ENCODE measurements at places on chromosomes 1 and 21.

DNA sequence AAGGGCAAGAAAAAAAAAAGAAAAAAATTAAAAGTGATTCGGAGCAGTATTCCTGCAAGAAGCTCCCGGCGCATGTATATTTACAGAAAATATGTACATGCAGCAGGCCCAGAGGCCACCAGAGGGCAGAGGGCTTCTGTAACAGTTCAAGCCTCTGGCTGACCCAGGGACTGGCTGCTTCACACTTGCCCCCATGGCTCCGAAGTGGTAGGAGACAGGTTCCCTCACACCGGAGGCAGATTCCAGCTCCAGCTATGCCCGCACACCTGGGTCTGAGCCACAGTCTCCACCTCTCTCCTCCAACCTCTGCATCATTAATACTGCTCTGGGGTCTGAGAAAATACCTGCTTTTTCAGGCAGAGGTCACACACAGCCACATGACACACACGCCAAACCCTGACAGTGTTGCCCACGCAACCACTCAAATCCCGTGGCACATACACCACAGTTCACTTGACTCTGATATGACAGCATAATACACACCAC, 2.2 kb upstream of the ARHGAP30 start:
- peak; percentile 34 for DNase-seq

DNA sequence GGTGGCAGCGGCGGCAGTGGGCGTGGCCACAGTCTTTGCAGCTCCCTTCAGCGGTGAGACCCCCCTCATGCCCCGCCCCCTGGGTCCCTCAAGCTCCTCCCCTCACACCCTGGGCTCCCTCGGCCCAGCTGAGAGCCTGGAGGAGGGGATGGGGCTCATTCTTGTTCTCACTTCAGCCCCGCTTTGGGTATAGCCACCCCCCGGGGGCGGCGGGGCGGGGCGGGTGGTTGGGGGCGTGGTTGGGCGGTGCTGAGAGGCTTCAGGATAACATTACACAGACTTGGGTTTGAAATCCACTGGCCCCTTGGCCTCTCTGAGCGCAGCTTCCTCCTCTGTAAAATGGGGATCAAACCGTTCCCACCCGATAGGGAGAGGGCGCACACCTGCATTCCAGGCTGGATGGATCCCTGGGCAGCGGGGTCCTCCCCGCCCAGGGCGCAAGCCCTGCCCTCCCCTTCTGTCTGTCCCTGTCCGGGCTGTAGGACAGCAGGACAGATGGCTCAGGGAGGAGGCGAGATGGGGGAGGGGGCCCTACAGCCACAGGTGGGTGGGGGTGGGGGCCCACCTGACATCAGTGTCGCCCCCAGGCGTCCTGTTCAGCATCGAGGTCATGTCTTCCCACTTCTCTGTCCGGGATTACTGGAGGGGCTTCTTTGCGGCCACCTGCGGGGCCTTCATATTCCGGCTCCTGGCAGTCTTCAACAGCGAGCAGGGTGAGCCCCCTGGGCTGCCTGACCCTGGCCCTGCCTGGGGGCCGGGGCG, 5.1 kb downstream of the CLCNKA start:
- no peak for DNase-seq

DNA sequence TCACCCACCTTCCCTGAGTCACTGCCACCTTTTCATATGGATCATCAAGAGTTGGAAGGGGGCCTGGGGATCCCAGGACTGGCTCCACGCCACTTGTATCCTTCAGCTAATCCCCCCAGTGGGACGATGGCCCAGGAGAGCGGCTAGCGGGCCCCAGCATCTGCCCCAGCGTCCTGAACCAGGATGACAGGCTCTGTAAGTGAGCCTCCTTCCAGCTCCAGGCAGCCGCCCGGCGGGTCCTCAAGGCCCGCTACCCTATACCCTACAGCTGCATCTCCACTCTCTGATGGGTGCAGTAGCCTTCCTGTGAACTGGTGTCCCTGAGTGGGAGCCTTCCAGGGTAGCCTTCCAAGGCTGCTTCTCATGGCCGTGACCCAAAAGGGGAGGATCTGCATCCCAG, 183.1 kb downstream of the ATG4C start:
- no peak for DNase-seq

DNA sequence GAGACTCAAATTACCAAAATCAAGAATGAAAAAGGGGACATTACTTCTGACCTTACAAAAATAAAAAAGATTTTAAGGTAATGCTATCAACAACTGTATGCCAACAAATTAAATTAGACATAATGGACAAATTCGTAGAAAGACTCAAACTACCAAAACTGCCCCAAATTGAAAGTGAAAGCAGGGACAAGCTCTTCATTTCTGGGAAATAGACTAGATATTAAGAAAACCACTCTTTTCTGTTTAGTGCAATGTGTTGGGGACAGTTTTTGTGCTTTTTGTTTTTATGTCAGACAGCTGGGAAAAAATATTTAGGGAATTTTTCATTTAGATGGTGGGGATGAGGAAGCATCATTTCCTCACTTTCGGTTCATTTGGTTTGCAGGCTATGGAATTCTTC, 4.9 kb upstream of the GBP1 start:
- DNase-seq, result no peak

GRCh38 chr1:37404711-37405110, 69.7 kb upstream of the ZC3H12A start:
- no peak for DNase-seq

- no peak for DNase-seq
Observed at GRCh38 chr1:211551638-211552460, 27.1 kb downstream of the SLC30A1 start.

DNA sequence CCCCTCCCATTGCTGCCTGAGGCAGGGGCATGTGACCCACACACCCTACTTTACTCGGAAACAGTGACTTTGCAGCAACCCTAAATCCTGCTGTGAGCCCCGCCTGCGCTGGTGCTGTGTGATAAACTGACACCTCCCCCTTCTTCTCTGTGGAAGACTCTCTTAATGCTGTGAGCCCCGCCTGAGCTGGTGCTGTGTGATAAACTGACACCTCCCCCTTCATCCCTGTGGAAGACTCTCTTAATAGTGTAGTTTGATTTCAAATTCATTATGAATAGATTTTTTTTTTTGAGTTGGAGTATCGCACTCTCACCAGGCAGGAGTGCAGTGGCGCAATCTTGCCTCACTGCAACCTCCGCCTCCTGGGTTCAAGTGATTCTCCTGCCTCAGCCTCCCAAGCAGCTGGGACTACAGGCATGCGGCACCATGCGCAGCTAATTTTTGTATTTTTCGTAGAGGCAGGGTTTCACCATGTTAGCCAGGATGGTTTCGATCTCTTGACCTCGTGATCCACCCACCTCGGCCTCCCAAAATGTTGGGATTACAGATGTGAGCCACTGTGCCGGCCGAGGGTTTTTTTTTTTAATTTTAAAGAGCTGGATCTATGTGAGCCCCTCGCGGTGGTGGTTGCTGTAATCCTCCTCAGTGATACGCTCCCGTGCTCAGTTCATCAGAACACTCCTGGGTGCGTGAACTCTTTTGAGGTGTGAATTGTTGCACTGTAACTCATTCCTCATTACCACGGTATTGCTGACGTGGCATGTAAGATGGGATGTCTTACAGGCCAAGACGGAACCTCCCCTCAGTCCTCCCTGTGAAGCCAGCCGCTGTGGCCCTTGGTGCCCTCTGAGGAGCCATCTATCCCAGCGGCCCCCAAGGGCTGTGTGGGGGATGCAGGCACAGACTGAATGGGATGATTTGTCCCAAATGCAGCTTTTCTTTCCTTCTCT, 60.3 kb downstream of the GALNT2 start:
- DNase-seq, result no peak

DNA sequence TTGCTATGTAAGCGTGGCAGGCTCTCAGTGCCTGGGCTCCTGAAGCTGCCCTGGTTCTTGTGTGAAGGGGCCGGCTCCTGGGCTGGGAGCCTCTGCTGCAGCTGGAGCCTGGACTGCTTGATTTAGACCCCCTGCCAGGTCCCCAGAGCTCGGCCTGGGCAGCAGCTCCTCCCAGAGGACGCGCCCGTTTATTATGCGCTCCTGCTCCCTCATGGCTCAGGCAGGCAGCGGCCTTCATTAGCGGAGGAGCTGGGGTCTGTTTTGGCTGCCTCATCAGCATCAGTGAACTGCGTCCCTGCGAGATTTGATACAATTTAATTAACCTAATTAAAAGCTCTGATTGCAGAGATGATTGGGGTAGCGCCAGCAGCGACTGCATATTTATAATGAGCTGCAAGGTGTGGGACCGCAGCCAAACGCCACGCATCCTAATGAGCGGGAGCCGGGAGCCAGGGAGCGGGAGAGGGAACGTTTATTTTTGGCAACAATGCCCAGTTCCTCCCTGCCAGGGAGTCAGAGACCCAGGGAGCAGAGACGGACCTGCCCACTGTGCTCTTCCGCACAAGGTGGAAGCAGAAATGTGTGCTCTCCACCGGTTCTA, 16.6 kb downstream of the UTP11 start:
- DNase-seq, result no peak

- no peak for DNase-seq
Observed at GRCh38 chr1:198472119-198472518, 68.4 kb downstream of the ATP6V1G3 start.

- no peak for DNase-seq
Observed at GRCh38 chr1:237799762-237800474, 90.8 kb downstream of the ZP4 start.

- no peak for DNase-seq
Observed at GRCh38 chr1:117079737-117080136, 19.6 kb downstream of the TTF2 start.

GRCh38 chr1:82297139-82297896, 496.6 kb downstream of the ADGRL2 start:
- no peak for DNase-seq

DNA sequence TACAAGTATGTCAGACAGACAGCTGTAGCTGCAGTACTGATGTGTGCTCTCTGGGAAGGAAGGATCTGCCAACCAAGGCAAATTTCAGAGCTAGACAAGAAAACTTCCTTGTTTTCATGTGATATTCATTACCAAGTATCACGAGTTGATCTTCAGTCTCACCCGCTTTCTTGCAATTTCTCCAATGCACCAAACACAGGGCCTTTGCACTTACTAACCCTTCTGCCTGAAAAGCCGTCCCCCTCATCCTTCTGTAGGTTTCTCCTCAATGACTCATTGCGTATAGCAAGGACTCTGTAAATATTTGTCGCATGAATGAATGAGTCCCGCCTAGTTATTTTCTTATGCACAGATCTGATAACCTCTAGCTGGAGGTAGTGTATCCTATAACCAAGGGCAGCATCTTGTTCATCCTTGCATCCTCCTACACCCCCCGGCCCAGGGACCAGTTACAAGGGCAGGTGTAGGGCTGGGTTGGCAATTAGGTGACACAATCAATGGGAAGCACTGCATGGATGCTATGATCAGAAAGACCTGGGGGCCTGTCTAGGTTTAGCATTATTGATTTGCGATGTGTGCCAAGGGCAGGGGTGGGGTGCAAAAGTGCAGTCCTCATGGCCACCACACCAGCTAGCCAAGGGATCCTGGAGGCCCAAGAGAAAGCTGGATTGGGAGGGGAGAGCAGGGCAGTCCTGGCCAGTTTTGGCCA, 51.4 kb upstream of the GPR157 start:
- DNase-seq, result no peak

- no peak for DNase-seq
Observed at GRCh38 chr1:54774820-54775498, 10.6 kb upstream of the PARS2 start.

- no peak for DNase-seq
Observed at GRCh38 chr1:218165701-218166114, 119.4 kb upstream of the RRP15 start.

GRCh38 chr1:52632732-52633290, at the start of gene SHISAL2A:
SHISAL2A (plus strand) TSS chr1:52633168; CDS start chr1:52633494, 326 bp downstream.
- DNase-seq, result no peak

DNA sequence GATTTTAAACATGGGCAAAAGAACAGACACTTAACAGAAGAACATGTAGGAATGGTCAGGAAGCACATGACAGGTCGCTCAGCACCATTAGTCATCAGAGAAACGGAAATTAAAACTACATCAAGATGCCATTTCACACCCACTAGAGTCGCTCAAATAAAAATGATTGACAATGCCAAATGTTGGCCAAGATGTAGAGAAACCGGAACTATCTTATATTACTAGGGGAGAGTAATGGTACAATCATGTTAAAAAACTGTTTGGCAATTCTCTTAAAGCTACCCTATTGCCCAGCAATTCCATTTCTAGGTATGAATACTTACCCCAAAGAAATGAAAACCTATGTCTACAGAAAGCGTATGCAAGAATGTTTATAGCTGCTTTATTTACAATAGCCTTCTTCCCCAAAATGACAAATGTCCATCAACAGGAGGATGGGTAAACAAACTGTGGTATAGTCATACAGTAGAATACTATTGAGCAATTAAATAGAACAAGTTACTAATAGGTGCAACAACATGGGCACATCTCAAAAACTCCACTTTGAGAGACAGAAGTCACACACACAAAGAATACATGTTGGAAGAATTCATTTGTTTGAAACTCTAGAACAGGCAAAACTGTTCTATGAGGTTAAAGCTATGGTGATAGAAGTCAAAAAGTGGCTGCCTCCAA, 92.8 kb downstream of the ETS2 start:
- no peak for DNase-seq

DNA sequence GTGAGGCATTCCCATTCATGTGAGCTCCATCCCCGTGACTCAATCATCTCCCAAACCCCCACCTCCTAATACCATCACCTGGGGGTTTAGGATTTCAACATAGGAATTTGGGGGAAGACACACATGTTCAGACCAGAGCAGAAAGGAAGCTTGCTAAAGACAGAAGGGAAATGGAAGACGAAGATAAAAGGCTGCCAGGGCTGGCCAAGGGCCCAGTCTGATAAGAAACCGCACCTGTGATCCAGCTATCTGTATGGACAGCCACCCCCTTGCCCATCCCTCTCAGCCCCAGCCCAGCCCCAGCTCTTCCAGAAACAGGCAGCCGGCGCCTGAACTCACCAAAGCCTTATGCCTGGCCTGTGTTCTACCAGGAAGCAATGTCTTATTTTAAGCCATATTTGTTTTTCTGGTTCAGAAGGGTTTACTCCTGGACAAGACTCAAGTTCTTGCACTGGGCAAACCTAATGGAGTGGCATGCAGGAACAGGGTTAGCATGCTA, 198.4 kb upstream of the VAMP3 start:
- DNase-seq, result no peak

GRCh38 chr1:158121604-158122254, 59.0 kb upstream of the CD1D start:
- DNase-seq, result no peak

GRCh38 chr21:42864815-42865775, 14.2 kb downstream of the WDR4 start:
- DNase-seq, result no peak

GRCh38 chr1:196543833-196544232, 64.4 kb downstream of the KCNT2 start:
- no peak for DNase-seq
